ENCODE measurements at places on chromosomes 6 and 20.

GRCh38 chr6:56156643-56157042, 90.7 kb downstream of the COL21A1 start:
- DNase-seq: no peak

GRCh38 chr6:11139051-11139960, 27.8 kb upstream of the ERVFRD-1 start:
- DNase-seq: no peak

DNA sequence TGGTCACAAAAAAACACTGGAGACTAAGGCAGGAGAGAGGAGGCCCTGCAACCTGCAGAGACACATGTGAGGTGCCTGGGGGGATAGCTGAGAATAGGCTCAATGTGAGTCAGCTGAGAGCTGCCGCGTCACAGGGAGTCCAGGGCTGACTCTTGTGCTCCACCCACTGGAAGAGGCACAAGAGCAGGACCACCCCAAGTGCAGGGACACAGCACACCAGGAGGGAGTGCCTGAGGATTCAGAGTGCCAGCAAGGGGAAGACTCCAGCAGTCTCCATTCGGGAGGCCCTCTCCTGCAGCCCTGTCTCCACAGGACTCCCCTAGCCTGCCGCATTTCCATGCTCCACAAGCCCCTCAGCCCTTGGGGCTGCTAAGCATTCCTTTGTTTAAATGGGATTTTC, 105.5 kb downstream of the HUS1B start:
- DNase-seq: no peak

GRCh38 chr6:126632271-126632670, 292.4 kb downstream of the CENPW start:
- no peak for DNase-seq

DNA sequence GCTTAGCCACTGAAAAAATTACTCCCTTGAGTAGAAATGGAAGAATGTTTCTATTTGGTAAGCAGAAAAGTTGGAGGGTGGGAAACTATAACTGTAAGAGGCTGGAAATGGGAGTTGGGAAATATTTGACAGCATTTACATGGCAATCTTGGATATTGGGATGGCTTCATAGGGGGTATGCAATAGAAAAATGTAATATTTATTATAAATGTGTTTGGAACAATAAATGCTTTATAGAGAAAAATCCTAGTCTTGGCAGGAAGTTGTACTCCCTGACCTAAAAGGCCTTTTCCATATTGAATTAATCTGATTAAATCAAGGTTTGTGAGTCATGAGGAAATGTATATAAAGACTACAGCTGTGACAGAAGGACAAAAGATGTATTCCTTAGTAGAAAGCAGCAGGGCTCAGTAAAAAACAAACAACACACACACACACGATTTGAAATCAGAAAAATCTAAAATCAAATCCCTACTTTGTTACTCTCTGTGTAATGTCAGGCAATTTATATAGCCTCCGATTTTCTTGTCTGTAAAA, 272.3 kb downstream of the CD109 start:
- no peak for DNase-seq

GRCh38 chr6:115721564-115721963, 339.1 kb downstream of the FRK start:
- DNase-seq: no peak

DNA sequence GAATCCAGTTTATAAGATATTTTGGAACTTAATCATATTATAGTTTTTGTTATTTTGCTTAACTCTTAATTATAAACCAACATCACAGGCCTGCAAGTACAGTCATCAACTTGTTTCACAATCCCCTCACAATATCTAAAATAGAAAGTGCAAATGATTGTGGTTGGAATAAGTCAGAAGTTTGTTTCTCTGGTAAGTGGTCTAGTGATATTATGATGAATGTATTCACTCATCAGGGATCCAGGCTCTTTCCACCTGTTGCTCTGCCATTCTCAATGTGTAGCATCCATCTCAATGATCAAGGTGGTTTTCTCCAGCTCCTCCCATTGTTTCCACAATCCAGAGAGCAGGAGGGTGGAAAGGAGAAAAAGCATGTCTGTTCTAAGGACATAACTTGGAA, 54.2 kb downstream of the OPN5 start:
- no peak for DNase-seq

- DNase-seq: no peak
These were observed 13.2 kb downstream of the SYNGAP1 start for GRCh38 chr6:33433001-33433543.

DNA sequence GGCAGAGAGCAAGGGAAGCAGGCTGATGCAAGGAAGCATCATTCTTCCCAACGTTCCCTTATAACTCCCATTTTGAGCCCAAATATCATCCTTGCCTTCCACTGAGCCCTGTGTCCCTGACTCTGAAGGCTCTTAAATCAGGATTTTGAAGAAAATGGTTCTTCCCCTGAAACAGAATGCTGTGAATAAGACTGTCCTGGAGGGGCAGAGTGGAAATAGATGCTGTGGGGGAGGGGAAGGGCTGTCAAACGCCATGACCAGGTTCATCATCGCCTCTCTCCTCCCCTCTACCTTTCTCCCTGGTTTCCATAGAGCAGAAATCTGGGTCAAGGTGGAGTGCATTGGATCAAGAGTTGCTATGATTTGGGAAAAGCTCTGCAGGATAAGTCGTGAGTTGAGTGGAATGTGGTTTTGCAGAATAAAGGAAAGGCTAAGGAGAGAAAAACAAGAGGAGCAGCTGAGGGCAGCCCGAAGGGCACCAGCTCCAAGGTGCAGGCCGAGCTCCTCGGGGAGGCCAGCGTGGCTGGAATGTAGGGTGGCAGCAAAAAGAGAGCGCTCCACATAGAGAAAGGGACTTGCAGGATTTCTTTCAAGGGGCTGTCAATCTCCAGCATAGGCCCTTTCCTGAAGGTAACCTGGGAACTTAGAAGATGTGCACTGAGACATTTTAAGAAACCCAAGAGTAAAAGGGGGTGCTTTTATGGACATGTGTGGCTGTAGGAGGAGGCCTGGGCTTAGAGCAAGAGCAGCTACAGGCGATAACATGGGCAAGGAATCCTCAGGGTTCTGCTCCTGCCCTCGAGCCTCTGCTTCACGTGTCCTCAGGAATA, 120.8 kb upstream of the CDYL start:
- no peak for DNase-seq

DNA sequence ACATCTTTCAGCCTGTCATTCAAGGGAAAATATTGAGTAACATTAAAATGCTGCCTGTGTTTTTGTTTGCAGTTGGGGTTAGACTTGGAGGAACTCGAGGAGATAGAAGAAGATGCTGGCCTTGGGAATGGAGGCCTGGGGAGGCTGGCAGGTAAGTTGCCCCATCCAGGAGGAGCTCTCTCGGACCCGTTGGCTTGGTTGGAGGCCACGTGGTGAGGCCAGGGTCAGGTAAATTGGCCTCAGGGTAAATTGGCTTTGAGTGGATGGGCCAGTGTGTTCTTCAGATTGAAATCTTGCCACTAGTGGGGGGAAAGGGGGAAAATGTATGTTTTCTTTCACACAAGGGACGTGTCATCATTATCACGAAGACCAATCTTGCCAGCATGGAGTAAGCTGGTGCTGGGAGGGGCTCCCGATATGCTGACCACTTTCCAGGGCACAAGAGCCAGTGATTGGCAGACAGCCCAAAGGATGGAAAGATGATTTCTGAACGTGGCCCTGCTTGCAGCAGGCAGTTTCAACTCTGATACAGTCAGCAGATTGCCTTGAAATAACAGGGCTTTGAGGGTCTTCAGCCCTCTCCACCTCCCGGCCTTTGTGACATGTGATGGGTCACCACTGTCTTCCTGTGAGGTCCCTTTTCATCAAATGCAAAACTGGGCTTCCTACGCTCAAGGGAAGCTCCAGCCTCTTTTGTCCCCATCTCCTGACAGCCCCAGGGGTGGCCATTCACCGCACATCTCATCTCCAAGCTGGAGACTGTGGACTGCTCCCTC, 21.4 kb downstream of the PYGB start:
- no peak for DNase-seq

GRCh38 chr6:37049758-37050044, 44.2 kb downstream of the FGD2 start:
- no peak for DNase-seq

DNA sequence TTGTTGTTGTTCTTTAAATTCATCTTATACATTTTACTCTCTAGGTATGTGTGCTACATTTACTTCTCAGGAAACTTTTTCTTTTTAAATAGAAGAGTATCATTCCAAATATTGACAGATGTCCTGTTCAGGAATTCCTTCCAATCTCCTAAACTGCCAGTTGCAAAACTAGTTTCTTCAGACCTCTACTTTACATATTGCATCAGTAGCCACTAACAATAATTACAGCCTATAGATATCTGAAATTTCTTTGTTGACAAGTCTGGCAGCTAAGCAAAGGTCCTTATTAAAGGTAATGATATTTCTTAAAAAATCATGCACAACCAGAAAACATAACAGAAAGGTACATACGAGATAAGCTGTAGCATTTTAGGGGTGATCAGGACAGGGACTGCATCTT, 4.5 kb downstream of the ECHDC1 start:
- no peak for DNase-seq

- no peak for DNase-seq
These were observed 301.6 kb upstream of the ADGRB3 start for GRCh38 chr6:68333442-68333841.

DNA sequence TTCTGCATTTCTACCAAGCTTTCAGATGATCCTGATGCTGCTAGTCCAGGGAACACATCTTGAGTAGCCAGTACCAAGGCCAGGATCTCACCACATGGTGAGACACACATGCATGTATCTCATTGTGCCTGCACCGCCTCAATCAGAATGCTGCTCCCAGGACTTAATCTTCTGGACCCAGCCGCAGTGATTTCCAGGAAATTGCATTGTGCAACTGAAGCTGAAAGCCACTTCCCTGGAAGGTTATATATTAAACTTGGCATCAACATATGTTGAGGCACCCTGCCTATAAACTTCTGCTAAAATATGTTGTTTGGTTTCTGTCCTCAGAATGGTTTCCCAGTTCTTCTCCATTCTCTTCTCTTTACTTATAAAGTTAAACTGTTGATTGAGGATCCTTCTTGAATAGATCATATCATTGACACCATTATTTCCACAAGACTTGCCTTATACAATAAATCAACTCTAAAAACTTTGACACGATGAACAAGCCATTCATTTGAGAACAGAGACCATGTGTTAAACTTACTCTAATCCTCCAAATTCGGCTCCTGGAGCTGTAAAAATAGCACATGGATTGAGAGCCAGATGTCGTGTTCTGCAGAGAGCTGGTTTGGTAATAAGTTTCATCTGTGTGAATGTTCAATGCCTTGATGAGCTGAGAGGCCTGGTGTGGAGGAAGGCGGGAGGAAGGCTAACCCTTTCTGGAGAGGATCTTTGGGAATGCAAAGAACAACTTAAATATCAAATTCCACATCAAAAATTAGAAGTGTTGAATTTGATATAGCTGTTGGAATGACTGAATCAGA, 65.0 kb upstream of the PCSK2 start:
- DNase-seq: no peak
